ENCODE measurements at places on chromosomes 2 and 18.

DNA sequence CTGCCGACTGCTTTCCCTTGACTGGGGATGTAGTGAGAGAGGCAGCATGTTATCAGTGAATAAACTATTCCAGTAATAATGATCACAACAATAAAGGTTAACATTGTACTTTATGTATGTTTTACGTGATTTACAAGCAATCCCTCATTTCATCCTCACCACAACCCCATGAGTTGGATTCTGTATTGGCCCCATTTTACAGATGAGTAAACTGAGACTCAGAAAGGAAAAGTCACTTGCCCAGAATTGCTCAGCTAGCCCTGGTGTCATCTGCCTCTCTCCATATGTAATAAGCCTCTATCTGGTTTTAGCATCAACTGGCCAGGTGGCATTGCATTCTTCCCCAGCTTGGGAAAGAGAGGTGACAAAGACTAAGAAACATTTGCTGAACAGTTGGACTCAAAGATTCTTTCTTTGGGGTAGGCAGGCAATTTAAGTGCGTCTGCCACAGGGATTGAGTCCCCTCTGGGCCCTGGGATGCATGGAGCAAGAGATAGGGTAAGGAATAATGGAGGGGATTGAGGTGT is 2.2 kb downstream of the CXCR2 start:
- no peak for DNase-seq

GRCh38 chr2:214066862-214067261 is 344.0 kb upstream of the VWC2L start:
- DNase-seq, result no peak

DNA sequence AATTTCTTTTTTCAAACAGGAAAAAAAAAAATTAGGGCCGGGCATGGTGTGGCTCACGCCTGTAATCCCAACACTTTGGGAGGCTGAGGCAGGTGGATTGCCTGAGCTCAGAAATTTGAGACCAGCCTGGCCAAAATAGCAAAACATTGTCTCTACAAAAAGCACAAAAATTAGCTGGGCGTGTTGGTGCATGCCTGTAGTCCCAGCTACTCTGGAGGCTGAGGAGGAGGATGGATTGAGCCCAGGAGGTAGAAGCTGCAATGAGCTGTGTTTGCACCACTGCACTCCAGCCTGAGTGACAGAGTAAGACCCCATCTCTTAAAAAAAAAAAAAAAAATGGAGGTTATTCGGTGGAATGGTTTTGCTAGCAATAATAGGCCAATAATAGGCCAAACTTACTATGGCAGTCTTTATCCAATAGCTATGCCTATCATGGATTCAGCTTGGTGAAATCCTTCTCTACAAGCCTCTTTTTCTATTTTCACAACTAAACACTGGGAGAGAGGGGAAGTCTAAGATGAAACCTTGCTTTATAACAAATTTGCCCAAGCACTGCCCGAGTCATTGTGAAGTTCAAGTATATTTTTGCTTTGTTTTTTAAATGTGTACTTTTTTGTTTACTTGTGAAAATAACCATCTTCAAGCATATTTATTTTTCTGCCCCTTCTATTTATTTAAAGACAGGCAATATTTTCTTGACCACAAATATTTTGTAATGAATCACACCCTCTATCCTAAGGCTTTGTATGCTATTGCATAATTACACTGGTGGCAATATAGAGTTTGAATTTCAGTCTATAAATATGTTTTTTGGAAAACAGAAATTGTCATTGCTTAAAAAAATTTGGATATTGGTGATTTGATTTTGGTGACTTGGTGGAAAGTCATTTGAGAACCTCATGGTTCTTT is 20.0 kb upstream of the KYNU start:
- DNase-seq, result peak; percentile 46

DNA sequence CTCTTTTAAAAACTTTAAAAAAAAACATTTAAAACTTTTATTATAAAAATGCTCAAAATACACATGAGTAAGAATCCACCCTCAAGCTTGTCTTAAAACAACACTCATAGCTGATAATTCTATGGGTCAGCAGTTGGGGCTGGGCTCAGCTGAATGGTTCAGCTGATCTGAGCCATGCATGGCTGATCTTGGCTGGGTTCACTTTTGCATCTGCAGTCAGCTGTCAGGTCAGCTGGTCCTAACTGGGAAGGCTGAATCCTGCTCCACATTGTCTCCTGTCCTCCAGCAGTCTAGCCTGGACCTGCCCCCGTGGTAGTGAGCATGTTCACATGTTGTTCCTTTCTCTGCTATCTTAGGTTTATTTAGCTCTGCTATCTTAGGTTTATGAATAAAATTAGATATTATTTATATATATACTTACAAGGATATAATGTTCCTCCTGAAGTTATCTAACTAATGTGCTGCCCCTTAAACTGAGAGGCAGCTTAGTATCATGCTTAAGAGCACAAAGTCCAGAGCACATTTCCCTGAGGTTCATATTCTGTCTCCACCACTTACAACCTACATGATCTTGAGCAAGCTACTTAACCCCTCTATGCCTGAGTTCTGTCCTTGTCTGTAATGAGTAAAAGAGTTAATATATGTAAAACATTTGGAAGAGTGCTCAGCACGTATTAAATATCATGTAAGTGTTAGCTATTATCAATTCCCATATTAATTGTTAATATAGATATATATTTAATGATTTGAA is 309.4 kb downstream of the PTPRM start:
- peak; percentile 27 for DNase-seq

- DNase-seq, result no peak
These were observed 209.6 kb downstream of the RPRM start for GRCh38 chr2:153268941-153269461.

GRCh38 chr2:157174321-157174720 is 83.2 kb upstream of the GALNT5 start:
- no peak for DNase-seq

- no peak for DNase-seq
These were observed 328.2 kb downstream of the SETBP1 start for GRCh38 chr18:45008694-45009413.

GRCh38 chr18:59141294-59142068 is 1.8 kb downstream of the SEC11C start:
- DNase-seq, result no peak

DNA sequence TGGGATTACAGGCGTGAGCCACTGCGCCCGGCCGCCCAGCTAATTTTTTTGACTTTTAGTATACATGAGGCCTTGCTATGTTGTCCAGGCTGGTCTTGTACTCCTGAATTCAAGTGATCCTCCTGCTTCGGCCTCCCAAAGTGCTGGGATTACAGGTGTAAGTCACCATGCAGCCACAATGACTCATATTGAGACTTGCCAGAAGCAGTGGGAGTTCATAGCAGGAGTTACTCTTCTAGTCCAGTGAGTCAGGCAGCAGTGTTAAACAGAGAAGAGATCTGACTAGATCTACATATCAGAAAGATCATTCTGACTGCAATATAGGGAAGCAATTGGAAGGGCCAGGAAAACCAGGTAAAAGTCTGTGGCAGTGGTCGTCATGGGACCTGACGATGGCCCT is 1.5 kb upstream of the FLACC1 start:
- peak; percentile 46 for DNase-seq

DNA sequence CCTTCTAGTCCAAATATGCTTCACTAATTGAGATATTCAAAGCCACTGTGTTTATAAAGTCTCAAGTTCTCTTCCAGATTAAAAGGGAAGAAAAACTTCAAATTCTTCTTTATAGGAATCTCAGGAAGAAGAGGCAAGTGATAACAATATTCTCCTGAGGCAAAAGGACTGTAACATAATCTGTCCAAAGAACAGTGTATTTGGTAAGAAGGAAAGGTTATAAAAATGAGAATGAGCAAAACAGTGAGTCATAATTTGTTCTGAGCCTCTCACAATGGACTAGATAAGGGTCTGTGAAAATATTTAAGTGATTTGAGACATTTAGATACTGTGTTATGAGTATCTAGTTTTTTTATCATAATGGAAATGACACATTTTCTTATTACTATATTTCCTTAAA is 44.3 kb downstream of the SNRPD1 start:
- DNase-seq, result no peak
